T-cell (primary cell): ENCODE measurements at places on chromosomes 6 and 20.
A peak's percentile ranks its signal among the peaks of the same experiment; 100 is the strongest.

- no peak for DNase-seq
Observed at GRCh38 chr20:56166781-56167465, 81.6 kb upstream of the MC3R start.

GRCh38 chr20:21125072-21125848, 622 bp upstream of the KIZ start:
- DNase-seq, result no peak

- no peak for DNase-seq
Observed at GRCh38 chr20:6213311-6213710, 90.5 kb upstream of the FERMT1 start.

DNA sequence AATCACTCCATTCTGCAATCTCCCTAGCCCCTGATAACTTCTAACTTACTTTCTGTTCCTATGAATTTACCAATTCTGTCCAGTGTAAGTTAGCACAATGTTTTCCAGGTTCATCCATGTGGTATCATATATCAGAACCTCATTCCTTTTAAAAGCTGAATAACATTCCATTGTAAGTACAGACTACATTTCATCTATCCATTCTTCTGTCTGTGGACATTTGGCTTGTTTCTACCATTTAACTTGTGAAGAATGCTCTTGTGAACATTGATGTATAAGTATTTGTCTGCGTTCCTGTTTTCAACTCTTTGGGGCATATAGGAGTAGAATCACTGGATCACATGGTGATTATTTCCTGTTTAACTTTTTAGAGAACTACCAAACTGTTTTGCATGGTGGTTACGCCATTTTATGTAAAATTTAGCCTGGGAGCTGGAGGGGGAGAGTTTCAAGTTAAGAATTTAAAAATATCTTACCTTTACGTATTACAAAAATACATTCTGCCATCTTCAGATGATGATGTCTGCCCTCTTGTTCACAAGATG, 156.5 kb downstream of the BTBD3 start:
- no peak for DNase-seq

- no peak for DNase-seq
Observed at GRCh38 chr20:52204136-52204535, 12.6 kb upstream of the ZFP64 start.

DNA sequence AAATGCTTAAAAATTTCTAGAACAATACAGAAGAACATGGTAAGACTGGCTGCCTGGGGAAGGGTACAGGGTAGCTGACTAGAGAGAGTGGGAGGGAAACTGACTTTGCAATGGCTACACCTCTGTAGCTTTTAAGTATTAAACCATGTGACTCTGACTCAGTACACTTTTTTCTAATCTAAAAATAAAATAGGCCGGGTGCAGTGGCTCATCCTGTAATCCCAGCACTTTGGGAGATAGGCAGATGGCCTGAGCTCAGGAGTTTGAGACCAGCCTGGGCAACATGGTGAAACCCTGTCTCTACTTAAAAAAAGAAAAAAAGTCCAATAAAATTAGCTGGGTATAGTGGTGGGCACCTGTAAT, 18.5 kb downstream of the ATP9A start:
- DNase-seq, result no peak

DNA sequence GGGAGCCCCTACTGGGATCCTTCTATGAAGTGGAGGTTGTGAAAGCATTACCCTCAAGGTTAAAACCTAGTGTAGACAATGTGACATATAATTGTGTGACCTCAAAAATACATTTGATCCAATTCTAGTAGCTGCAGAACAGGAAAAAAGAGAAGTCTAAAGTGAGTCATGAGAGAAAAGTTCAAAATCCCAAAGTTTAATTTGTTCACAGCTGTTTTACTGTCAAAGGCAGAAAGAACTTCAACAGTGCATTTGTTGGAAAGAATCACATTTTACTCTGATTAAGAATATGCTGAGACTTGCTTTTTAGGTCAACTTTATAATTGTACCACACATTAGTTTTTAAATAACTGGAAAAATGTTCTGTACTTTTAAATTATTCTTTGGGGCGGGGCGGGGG, 1027.4 kb upstream of the FLRT3 start:
- no peak for DNase-seq

DNA sequence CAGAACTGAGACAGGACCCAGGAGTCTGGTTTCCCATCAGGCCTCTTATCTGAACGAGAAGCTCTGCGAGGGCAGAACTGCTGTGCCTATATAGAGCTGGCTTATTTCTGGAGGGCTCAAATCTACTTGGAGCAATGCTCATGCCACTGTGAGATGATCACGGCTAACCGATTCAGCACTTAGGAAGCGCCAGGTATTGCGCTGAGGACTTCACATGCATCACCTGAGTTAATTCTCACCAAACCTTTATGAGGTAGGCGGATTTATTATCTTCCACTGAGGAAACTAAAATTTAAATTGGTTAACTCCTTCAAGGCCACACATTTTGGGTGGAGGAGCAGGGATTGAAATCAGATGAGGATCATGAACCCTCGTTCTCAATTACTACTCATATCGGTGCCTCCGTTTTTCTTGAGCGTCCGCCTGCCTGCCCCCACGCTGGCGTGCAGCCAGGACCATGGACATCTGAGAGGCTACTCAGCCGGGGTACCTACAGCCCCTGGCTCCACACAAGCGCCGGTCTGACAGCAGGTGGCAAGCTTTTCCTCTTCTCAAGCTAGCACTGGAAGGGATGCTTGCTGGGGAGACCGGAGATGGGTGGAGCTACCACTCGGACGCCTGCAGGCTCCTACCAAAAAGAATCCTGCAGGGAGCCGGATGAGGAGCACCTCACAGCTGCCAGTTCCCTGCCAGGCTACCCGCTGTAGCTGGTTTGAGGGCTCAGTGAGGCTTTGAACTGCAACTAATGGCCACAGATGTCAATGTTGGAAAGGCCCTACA, 1.0 kb upstream of the PCIF1 start:
- peak; percentile 46 for DNase-seq

GRCh38 chr6:2958331-2958711, 13.0 kb downstream of the SERPINB6 start:
- DNase-seq, result no peak

DNA sequence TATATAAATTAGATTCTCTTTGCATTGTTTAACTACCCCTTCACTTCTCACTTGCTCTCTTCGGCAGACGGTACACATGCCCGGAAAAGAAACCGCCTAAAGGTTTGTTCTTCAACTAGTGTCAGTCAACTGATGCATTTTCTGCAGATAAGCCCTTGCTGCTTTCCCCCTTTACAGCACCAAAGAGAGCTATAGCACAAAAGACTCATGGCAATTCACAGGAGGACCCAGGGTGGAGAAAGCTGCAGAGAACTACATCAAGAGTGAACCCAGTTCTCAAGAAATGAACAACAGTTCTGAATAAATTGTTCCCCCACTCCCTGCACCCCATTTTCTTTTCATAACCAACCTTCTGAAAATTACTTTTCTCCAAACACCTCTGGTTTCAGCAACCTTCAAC, 8.9 kb downstream of the CD164 start:
- DNase-seq, result no peak

GRCh38 chr6:94468830-94469229, 1049.5 kb upstream of the EPHA7 start:
- no peak for DNase-seq

GRCh38 chr6:160412993-160413392, 64.8 kb downstream of the SLC22A3 start:
- no peak for DNase-seq

GRCh38 chr20:61271312-61272231, 19.5 kb downstream of the CDH4 start:
- no peak for DNase-seq

DNA sequence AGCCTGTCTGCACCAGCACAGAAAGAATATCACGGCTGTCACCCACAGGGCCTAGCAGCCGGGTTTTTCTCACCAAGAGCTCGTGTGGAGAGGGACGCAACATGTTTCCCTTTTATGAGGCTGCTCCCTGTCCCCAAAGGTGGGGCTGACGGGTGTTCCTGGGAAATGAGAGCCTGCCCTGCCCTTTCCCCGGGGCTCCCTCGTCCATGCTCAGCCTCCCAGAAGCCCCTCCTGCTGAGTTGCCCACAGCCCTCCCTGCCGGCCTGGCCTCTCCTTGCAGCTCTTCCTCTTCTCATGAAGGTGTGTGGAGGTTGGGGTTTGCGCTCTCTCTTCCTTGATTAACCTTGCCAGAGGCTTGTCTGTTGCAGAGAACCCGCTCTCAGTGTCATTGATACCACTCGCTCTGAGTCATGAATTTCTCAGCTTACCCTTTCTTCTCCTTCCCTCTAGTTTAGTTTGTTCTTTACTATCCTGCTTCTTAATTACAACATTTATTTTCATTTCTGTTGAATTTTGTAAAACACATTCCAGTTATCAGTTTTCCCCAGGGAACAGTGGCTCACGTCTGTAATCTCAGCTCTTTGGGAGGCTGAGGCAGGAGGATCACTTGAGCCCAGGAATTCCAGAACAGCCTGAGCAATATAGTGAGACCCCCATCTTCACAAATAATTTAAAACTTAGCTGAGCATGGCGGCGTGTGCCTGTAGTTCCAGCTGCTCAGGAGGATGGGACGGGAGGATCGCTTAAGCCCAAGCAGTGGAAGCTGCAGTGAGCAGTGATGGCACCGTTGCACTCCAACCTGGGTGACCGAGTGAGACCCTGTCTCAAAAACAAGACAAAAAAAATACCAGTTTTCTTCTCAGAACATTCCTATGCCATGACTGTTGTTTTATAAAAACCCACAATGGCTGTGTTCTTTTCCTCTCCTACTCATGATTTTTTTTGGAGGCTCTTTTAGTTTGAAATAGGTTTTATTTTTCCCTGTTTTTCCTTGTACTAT, 103.8 kb downstream of the TMEM242 start:
- no peak for DNase-seq

DNA sequence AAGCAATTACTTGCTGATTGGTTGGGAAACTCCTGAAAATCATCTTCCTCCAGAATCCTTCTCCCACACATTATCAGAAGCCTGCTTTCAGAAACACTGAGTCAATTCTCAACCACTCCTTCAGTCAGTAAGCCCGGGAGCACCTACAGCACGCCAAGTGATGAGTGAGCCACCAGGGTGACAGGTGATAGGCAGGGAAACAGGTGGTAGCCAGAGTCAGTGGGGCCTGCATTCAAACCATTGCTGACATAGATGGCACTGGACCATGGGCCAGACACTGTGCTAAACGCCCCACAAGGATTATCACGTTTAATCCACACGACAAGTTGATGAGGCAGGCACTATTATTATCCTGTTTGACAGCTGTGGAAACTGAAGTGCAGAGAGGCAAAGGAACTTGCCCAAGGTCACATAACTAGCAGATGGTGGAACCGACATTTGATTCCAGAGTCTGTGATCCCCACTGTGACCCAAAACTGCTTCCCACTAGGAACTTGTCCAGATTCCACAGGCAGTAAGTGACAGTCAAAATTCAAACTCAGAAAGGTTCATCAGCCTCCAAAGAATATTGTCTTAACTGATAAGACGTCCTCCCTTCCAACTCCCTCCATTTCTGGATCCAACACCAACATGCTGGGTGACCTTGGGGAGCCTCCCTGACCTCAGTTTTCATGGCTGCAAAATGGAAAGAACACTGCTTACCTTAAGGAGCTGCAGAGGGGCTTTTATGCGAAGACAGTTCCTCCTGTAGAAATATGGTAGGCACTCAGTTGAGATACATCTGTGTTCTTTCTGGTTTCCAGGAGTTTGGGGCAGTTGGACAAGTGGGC, 23.9 kb upstream of the TOP1 start:
- no peak for DNase-seq

DNA sequence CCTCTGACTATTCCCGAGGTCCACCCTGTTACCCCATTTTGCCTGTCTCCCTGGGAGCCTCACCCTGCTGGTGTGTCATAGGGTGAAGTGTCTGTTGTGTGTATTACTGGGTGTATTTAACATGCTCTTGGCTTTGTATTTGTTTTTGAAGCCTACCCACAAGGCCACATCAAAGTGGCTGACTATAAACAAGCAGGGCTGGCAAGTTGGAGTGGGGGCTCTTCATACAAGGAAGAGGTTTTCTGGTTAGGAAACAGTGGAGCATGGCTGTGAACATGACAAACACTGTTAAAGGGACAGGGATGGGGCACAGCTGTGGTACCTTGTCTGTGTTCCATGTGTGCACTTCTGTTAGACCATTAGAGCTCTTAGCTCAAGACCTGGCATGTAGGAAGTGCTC, 26.3 kb downstream of the HECA start:
- peak; percentile 68 for DNase-seq

DNA sequence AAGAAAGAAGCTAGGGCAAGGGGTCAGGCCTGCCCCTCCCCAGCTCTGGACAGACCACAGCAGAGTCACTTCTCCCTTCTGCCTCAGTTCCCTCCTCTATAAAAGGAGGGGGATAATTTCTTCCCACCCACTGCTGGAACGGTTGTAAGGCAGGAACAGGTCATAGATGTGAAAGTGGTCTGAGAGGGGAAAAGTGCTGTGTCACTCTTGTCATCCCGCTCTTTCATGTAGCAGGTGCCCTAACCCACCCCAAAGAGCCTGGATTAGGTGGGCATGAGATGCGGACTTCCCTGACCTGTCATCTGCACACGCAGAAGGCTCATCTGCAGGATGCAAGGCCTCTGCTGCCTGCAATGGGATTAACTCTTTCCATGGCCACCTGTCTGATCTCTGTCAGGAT, 218.2 kb upstream of the LRFN2 start:
- DNase-seq, result no peak

- no peak for DNase-seq
Observed at GRCh38 chr6:147770221-147770620, 261.7 kb downstream of the SAMD5 start.

DNA sequence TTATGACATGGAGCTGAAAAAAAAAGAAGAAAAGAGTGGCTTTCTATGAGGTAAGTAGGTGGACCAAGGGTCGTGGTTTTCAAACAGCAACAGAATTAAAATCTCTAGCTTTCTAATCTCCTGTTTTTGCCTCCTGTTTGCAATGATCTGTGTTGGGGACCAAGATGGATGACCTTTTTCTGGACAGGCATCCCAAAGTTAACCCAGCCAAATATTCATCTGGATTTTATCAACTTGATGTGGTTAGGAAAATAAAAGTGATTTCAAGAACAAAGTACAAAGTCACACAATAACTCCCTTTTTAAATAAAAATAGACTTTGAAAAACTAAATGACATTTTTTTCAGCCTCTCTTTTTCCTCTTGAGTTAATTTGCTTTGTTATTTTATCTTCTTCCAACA, 282.1 kb upstream of the PRDM1 start:
- DNase-seq, result no peak

- DNase-seq, result no peak
Observed at GRCh38 chr6:10276106-10276505, 138.8 kb downstream of the TFAP2A start.

- no peak for DNase-seq
Observed at GRCh38 chr20:1150218-1150617, 31.8 kb downstream of the PSMF1 start.

DNA sequence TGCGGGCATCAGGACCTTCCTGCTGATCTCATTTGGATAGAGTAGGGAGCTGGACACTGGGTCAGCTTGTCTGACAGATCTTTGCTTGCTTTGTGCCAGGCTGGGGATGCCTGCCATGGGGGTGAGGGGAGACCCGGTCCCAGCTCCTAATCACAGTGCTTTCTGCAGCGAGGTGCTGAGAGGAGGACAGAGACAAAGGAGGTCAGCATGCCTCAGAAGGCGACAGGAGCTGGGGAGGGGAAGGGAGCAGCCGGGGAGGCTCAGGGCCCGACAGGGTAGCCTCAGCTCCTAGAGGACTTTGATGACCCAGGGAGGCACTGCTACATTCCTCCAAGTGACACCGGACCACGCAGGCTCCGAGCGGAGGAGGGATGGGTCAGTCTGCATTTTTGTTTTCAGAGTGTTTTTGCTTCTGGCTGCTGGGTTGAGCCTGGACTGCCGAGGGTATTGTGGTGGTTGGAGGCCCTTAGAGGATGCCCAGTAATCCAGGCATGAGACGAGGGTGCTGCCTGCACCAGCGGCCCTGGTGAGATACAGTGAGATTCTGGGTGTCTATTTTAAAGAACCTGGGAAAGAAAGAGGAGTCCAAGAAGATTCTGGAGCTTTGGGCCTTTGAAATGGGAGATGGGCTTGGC, 7.8 kb downstream of the RBM38 start:
- no peak for DNase-seq
